ENCODE measurements at places on chromosomes 11 and 22. TPM values are rescaled to one million over a fixed set of nuclear protein-coding genes. Genes with fewer than 3 reads are reported as not detected.

CRACR2B gene
- total RNA-seq: 9.6 TPM

TMEM123 gene
- total RNA-seq: 258 TPM

DNA sequence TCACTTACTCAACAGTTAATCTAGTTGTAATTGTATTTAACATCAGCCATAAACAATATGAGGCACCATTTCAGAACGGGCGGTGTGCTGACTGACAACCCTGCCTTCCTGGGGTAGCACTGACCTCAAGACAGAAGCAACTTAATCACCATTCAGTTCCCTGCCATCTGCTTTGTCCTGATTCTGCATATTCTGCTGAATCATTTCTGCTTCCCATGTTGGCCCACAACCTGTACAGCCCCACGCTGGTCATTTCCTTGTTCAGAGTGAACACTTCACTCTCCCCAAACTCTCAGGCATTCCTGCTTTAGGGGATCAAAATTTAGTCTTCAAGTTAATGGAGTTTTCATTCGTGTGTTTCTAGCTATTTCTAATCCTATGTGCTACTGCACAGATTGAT, 132.3 kb upstream of the ZBED5 start:
- no peak for DNase-seq

DNA sequence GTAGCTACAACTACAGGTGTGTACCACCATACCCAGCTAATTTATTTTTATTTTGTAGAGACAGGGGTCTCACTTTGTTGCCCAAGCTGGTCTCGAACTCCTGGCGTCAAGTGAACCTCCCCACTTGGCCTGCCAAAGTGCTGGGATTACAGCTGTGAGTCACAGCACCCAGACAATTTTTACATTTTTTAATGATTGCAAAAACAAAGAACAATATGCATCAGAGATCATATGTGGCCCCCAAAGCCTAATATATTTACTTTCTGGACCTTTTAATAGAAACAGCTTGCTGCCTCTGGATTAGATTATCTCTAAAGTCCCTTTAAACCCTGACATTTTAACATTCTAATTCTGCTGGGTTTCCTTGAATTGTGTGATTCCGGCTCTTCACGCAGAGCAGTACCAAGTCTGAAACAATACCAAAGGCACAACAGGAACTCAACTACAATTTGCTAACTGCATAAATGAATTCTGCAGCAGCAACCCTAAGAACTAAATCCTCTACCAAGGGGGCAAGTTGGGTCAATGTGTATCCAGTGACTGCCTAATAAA, 25.0 kb downstream of the RAB30 start:
- no peak for DNase-seq

DNA sequence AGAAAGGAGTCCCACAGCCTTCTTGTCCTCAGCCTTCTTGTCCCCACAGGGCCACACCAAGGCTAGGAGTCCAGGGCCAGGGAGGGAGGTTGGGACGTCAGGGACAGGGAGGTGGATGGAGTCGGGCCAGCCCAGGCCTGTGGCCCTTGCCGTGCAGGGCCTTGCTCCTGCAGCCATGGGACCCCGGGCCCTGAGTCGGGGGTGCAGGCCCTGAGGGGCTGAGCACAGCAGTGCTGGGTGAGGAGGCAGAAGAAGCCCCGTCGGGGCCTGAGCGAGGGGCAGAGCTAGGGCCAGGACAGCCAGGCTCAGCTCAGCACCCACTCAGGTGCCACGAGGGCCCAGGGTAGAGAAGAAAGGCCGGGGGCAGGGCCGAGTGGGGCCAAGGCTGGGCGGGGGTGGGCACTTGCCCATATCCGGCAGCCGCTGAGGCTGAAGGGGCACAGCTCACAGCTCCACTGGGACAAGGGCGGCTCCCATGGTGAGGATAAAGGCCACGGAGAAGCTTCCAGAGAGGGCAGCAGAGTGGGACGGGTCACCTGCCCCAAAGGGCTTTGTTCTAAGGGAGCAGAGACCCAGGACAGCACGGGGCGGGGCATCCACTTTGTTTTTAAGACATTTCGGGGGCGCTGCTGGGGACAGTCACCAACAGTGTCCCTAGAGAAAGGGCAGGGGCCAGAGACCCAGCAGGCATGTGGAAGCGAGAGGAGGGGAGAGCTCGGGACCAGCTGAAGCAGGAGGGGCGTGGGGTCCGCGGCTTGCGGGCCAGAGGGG, 3.6 kb downstream of the MLC1 start:
- no peak for DNase-seq

GRCh38 chr11:18468961-18469360, 13.3 kb downstream of the LDHAL6A start:
- DNase-seq: no peak

DNA sequence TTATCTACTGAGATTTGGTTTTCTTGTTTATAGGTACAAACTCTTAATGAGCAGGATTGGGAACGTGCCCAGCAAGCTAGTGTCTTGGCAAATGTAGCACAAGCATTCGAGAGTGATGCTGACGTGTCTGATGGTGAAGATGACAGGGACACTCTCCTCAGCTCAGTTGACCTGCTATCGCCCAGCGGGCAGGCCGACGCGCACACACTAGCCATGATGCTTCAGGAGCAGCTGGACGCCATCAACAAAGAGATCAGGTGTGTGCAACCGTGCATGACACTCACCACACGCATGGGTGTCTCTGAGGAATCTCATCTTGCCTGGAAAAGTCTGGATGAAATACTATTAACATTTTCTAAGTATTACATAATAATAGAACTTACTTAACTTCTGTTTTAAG, 54.7 kb upstream of the CTTN start:
- DNase-seq: no peak

All from M059J (cell line).